ENCODE measurements at places on chromosomes 1 and 21.

- DNase-seq = no peak
Observed at GRCh38 chr1:226133504-226134123, 52.9 kb downstream of the ACBD3 start.

GRCh38 chr1:87269921-87270320 lies 58.8 kb upstream of the LMO4 start:
- DNase-seq = no peak

- DNase-seq = no peak
Observed at GRCh38 chr1:200938955-200939354, 44.3 kb downstream of the INAVA start.

- no peak for DNase-seq
Observed at GRCh38 chr1:98005326-98006010, 84.6 kb upstream of the DPYD start.

GRCh38 chr1:212700892-212701819 lies 1.5 kb upstream of the BATF3 start:
- no peak for DNase-seq

- no peak for DNase-seq
Observed at GRCh38 chr1:12179111-12179519, 12.3 kb downstream of the TNFRSF1B start.

DNA sequence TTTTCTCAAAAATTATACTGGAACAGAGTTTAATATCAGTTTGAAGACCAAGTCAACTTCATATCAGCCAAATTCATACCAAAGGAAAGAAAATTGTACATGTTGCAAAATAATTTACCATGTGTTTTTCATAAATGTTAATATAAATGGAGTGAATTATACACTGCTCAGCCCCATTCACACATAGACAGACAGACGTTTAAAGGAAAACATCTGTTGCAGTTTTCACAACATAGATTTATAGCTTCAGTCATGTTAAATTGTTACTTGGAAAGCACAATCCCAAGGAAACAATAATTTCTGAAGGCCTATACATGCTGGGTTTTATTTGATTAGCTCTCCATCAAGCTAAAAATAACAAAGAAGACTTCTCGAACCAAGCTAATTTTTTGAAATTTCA lies 27.8 kb upstream of the HYI start:
- DNase-seq = no peak

- no peak for DNase-seq
Observed at GRCh38 chr1:30715216-30715615, 8.2 kb downstream of the MATN1 start.

DNA sequence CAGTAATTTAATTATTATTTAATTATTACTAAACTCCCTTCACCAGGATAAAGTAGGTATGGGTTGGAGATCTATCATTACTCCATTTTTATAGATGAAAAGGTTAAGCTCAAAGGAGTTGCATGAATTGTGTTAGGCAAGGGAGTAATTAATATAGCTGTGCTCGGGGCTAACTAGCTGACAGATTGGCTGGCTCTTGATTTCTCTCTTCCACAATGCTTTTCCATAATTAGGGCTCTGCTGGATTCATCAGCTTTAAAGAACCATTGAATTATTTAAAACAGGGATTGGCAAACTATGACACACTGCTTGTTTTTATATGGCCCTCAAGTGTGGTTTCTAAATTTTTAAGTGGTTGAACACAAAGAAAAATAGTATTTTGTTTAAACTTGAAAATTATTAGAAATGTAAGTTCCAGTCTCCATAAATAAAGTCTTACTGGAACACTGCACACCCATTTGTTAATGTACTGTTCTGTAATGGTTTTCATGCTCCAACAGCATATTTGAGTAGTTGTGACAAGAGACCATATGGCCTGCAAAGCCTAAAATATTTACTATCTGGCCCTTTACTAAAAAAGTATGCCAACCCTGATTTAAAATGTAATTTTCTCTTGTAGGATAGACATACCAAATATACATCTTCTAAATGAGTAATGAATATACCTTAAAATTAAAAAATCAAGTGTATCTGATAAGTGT lies 76.4 kb downstream of the GDAP2 start:
- no peak for DNase-seq

DNA sequence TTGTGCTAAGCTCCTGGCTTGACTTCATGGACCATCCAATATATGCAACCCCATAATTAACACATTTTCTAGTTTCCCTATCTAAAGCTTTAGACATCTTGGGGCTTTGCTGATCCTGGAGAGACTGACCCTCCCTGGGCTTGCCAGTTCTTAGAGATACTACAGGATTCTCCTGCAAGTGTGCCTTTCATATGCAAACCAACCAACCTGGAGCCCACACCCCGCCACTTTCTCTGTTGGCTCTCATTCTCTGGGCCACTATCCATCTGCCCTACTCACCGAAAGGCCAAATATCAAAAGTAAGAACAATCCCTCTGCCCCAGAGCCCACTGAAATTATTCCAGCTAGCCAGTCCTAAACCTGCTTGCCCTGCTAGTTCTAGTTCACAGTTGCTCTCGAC lies 2.2 kb upstream of the GBP6 start:
- DNase-seq = no peak

- peak; percentile 94 for DNase-seq
Observed at GRCh38 chr1:25743164-25744139, 56.5 kb upstream of the SELENON start.

DNA sequence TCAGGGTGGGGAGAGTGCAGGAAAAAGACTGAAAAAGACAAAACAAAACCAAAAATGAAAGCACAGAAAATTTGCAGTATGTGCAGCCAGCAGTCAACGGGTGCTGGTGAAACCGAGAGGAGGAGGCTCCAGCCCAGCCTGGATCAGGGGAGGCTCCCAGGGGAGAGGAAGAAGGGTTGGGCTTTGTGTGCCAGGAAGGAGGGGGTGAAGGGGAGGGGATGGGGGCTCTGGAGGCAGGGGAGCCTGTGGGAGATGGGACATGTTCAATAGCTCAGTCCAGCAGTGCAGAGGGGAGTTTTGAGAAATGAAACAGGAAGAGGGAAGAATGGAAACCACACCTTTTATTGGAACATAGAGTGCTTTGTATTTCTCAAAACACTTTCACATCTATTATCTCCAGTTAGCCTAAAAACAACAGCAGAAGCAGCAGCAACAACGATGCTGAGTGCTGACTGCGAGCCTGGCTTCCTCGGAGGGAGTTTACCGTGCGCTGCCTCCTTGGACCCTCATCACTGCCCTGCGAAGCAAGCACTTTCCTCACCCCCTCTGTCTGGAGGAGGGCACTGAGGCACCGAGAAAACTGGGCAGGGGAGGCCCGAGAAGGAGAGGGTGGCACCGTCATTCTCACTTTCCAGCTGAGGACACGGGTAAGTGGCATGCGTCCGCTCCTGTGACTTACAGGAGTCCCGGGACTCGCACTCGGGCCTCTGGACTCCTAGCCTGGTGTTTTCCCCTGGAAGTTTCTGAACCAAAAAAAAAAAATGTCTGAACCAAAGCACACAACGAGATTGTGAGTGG lies 62.9 kb downstream of the MDM4 start:
- DNase-seq = peak; percentile 7

- DNase-seq = no peak
Observed at GRCh38 chr1:161200992-161201835, 953 bp upstream of the NDUFS2 start.

DNA sequence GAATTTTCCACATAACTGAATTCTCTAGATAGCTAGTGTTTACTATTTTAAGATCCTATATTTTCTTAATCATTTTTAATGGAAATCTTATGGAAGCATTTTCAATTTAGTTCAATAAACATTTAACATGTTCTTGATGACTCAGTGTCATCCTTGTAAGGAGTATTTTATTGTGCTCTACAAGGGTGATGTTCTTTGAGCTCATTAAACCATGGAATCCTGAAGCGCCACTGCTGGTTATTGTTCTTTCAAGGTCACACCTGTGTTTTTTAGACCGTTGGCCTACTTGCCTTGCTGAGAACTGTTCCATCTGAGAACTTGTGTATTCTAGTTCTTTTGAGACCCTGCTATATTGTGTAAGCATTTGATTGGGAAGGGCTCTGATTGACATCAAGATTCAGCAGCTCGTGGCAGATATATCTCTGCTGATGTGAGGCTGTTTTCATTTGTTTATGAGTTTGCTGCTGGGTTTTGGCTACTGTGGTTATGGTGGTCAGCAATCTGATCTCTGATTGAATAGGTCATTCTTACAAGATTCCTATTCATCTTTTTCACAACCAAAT lies 132.0 kb downstream of the GIPC2 start:
- DNase-seq = no peak

- no peak for DNase-seq
Observed at GRCh38 chr1:30527511-30528140, 195.8 kb downstream of the MATN1 start.
